ENCODE measurements at places on chromosomes 13 and 19. TPM values are rescaled to one million over a fixed set of nuclear protein-coding genes. Genes with fewer than 3 reads are reported as not detected.

Gene SULT2A1
- not detected for total RNA-seq

Gene ZNF414
- 47.3 TPM for total RNA-seq

GRCh38 chr13:83470133-83470797 is 412.0 kb downstream of the SLITRK1 start:
- no peak for DNase-seq

- DNase-seq: no peak
Measured at GRCh38 chr13:34419755-34420154, 522.3 kb upstream of the NBEA start.

DNA sequence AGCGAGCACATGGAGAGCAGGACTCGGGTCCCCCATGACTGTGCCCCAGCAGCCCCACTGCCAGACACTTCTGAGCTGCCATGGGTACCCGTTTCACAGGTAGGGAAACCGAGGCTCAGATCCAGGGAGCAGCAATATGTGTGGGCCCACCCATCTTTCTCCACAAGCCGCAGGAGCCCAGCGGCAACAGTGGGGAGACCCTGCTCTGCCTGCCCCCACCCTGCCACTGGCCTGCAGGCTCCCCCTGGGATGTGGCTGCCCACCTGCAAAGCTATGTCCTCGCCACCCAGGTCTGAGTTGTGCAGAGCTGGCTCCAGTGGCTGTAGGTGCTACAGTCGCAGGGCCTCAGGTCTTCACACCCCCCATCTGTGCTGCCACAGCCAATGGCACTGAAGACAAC is 50.6 kb upstream of the C1QTNF9B start:
- DNase-seq: no peak

DNA sequence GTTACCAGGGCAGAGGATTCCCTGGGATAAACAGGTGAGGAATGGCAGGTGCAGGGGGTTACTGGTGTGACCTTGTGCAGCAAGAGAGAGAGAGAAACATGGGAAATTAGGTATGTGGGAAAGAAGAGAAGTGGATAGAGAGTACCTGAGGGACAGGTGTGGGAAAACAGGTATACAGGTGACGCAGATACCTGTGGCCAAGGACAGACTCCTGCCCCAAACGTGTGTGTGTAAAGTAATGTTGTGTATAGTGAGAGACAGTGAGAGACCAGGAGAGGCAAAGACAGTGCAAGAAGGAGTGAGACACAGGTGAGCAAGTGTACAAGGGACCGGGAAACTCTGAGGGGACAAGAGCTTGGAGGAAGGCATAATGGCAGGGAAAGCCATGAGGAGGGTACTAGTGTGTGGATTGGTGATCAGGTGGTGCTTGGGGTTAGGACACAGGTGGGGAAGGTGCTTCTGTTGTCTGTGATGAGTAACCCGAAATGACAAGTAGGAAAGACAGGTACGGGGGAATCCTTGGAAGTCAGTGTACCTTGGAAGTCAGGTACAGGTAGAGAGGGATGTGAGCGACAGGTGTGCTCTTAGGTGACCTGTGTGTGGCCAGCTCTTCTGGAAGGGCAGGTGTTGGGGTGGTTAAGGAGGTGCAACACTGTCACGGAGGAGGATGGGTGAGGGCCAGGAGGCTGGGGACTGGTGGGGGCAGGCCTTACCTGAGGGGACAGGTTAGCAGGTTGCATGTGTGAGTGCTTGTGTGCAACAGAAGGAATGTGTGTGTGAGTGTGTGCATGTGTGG is 2.8 kb downstream of the ERFL start:
- DNase-seq: no peak

DNA sequence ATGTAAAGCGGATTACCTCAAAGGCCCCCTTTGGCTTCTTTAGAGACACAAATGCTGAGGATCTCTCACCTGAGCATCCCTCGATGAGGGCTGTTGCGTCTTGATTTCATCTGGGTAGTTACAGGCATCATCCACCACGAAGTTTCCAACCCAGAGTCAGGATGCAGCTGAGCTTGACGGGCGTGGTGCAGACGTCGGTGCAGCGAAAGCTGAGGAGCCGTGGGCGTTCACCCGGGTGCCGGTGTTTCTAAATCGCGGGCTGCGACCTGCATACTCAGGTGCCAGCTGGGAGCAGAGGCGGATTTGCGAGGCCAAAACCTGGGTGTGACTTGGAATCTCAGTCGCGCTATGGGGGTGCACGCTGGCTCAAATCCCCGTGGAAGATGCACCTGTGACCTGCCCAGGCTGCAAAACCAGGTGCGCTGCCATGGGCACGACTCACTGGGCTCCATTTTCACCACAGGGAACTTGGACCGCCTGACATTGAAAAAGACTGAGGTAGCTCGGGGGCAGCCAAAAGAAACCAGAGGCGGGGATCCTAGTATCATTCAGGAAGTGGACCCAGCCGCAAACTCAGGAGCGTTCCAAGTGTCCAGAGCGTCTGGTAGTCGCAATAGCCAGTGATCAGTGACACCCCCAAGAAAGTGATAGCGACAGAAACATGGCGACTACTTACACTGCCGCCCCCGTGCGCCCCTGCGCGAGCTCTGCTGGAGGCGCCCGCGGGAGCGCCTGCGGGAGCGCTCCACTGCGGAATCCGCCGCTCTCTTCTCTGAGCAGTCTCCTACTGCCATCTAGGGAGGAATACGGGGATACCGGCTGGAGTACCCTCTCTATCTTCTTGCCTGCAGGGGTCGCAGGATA is 36.4 kb upstream of the IGFL4 start:
- DNase-seq: peak; percentile 22

Gene ZNF835
- total RNA-seq: 1.7 TPM

Gene SMIM17
- 0.25 TPM for total RNA-seq

Gene ZNF534
- not detected for total RNA-seq

DNA sequence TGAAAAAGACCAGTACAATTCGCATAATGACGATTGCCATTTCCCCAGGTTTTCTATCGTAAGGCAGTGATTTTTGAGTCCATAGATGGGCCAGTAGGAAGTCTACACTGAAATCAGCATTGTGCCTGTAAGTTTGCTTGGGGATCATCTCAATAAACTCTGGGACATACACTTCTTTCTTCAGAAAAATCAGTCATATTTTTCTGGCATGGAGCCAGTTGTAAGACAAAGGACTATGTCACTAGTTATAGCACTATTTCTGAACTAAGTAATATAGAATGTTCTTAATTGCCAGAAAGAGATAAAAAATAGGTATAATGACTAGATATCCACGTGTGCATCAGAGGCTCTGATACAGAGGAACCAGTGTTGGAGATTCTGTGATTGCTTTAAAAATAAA is 243.5 kb downstream of the LMO7 start:
- no peak for DNase-seq

- DNase-seq: no peak
Measured at GRCh38 chr19:55472463-55472862, 4.0 kb upstream of the ZNF628 start.

Gene ABCA7
- total RNA-seq: 87.5 TPM

Gene TMPRSS9
- not detected for total RNA-seq

DNA sequence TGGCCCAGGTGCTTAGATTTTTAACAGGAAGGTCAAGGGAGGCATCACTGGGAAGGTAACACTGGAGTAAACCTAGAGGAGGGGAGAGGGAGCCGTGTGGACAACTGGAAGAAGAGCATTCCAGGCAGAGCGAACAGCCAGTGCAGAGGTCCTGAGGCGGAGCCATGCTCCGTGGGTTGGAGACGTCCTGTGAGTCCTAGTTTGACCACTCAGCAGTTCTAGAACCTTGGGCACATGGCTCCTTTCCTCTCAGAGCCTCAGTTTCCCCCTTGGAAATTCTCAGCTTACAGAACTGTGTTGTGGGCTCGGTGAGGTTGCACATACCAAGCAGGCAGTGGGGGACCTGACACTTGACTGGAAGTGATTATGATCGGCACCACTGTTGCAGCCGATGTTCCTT is 130.9 kb downstream of the DPF1 start:
- DNase-seq: no peak

GRCh38 chr19:19138109-19138981 is at the start of gene TMEM161A:
Gene TMEM161A (minus strand): TSS chr19:19138478. CDS start chr19:19138428, 50 bp downstream.
- peak; percentile 98 for DNase-seq

DNA sequence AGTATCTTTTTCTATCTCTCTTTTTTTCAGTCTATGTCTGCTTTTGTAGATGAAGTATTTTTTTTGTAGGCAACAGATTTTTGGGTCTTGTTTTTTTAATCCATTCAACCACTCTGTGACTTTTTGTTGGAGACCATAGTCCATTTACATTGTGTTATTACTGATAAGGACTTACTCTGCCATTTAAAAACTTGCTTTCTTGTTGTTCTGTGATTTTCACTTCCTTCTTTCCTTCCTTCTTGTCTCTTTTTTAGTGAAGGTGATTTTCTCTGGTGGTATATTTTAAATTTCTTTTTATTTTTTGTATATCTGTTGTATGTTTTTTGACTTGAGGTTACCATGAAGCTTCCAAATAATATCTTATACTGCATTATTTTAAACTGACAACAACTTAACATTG is 79.5 kb downstream of the COG6 start:
- DNase-seq: no peak

Gene ZNF844
- total RNA-seq: 3.5 TPM

Gene DHDH
- 3.2 TPM for total RNA-seq

Gene PLIN4
- total RNA-seq: not detected

Gene FCAR
- not detected for total RNA-seq

DNA sequence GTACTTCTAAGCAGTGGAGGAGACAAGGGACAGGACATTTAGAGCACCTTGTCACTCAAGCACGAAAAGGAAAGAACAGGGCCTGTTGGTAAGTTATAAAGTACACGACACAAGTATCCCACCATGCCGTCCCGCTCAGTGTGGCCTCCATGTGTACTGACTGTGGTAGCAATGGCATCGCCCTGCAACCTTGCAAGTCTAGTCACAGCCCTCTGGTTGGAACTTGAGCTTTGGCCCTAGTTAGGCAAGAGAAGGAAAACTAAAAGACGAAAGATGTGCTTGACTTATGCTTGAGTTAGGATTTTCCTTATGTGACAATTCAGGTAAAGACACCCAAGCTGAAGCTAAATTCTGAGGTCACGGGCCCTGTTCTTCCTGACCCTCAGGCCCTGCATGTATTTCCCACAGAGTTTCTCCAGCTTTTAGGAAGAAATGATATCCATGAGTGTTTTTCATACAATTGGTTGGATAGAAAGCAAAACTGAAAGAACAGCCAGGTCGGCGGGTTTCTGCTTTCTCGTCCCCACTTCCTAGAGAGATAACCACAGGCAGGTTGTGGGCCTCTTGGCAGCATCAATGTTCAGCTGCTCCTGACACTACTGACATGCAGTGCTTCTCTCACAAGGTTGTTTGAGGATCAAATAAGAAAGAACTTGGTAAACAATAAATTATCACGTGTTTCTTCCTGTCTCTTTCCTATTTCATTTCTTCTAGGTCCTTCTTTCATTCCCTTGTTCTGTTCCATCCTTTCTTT is 216.2 kb downstream of the IRS2 start:
- peak; percentile 80 for DNase-seq

Gene GIPR
- 1.4 TPM for total RNA-seq

GRCh38 chr19:29526730-29527499 is 1.1 kb downstream of the VSTM2B start:
- no peak for DNase-seq

Gene VSIG10L
- 0.99 TPM for total RNA-seq

Gene NDUFA13
- total RNA-seq: 363 TPM

DNA sequence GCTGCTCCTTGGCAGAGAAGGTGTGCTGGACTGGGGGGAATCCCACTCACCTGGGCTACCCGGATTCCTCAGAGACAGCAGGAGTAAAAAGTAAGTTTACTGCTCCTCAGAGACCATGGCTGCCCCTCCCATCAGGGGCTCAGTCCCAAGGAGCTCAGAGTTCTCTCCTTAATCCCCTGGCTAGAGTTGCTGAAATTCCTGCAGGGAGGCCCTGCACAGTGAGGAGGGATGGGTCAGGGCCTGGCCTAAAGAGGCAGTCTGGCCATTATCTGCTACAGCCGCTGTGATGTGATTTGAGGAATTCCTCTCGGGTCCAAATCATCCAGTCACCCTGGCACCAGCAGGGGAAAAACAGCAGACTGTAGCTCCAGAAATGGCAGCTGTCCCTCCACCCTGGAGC is 502.5 kb downstream of the PCDH17 start:
- no peak for DNase-seq

DNA sequence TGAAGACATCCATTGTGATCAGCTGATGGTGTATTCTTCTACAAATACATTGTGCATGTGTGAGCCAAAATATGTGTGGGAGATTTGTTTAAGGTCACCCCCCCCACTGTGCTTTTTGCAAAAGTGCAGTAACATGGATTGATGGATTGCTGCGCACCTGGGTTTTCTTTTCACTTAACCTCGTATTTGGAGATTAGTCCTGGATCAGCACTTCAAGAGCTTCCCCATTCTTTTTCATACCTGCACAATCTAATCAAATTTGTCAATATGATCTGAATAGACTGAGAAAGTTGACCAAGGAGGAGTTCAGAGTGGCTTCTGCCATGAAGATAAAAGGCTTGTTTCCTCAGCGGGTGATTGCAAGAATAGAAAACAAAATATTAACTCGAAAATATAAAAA is 23.7 kb downstream of the NAA16 start:
- DNase-seq: no peak

DNA sequence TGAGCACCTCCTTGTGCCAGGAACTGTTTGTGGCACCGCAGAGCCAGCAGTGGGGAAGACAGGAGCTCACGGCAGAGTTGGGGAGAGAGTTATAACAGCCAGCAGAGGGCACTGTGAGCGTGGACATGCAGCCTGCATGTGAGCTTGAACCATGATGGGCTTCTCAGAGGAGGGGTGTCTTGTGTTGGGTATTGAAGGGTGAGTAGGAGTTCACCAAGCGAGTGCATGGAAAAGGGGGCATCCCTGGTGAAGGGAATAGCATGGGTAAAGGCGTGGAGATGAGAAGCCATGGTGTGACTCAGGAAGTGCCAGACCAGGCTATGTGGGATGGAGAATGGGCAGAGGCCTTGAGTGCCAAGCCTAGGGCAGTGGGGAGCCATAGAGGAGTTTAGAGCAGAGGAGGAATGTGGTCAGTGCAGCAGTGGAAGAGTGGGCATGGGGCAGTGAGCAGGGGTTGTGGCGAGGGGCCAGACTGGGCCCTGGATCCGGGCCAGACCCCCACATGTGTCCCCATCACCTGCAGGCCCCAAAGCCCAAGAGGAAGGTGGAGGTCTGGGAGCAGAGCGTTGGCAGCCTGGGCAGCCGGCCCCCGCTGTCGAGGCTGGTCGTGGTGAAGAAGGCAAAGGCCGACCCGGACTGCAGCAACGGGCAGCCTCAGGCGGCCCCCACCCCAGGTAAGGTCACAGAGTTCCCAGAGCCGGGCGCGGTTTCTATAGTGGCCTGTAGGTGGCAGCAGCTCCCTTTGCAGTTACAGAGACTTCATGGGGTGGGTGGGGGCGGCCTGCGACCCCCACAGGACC is 11.8 kb upstream of the SHD start:
- peak; percentile 74 for DNase-seq

All from activated CD4-positive, alpha-beta T cell treated with anti-CD3 and anti-CD28 coated beads, Interleukin-2, amount 10 ng/mL, durations not matched to agents 7 days and 5 days (primary cell).